ENCODE measurements at places on chromosomes 5 and 9.

DNA sequence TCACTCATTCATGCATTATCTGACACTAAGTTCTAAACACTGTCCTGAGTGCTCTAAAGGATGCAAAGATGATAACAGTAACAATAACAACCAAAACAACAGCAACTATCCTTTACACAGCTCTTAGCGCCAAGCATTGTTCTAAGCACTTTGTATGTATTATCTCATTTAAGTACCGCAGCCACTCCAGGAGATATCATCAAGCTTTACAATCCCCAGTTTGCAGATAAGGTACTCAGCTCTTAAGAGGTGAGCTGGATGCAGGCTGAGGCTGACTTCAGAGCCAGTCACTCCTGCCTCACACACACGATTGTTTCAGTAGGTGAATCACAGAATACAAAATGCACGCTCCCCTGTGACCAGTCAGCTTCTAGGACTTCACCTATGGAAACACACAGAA is 141.8 kb downstream of the PAX5 start:
- no peak for DNase-seq

- DNase-seq, result no peak
Observed at GRCh38 chr9:8382777-8383527, 583.4 kb upstream of the DMAC1 start.

DNA sequence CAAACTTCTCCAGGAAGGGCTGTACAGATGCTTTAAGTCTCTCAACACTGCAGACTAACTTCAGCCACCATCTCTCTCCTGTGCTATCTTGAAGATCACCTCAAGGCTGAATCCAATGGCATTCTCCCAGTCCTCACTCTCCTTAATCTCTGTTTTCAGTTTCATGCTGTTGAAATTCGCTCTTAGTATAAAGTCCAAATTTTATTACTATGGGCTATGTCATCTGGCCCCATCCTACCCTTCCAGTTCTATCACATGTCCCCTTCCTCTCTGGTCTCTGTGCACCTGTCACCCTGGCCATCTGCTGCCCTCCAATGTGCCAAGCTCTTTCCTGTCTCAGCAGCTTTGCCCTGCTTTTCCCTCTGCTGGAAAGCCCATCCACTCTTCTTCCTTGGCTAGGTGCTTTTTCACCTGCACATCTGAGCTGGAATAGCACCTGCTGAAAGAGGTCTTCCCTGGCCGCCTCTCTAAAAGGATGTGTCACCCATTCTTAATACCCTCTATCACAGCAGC is 284.7 kb upstream of the MAP3K1 start:
- no peak for DNase-seq

- DNase-seq, result no peak
Observed at GRCh38 chr9:68980341-68980914, 33.5 kb downstream of the PRKACG start.

GRCh38 chr9:131475956-131476776 is 26.6 kb upstream of the POMT1 start:
- DNase-seq, result no peak

DNA sequence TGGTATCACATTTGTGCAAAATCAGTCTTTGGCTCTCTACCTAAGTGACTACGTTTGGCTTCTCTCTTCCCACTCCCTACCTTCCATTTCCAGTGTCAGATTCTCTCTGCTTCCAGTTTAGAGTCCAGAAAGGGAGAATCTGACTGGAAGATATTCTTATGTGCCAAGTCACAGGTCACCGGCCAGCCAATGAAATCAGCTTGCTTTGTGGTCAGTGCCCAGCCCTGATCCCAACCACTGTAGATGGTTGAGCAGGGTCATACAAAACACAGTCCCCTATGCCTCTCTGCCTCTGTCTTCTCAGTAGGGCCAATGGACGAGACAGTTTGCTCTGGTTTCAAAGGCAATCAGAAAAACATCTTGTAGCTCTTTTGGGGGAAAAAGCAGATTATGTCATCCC is 15.6 kb upstream of the EPB41L4B start:
- DNase-seq, result no peak

- no peak for DNase-seq
Observed at GRCh38 chr5:74357827-74358226, 282.7 kb downstream of the ENC1 start.

- DNase-seq, result no peak
Observed at GRCh38 chr9:36861528-36862205, 172.4 kb downstream of the PAX5 start.

GRCh38 chr5:174317256-174317894 is 271.9 kb downstream of the NSG2 start:
- no peak for DNase-seq

- DNase-seq, result no peak
Observed at GRCh38 chr5:100872408-100873190, 30.5 kb downstream of the ST8SIA4 start.

DNA sequence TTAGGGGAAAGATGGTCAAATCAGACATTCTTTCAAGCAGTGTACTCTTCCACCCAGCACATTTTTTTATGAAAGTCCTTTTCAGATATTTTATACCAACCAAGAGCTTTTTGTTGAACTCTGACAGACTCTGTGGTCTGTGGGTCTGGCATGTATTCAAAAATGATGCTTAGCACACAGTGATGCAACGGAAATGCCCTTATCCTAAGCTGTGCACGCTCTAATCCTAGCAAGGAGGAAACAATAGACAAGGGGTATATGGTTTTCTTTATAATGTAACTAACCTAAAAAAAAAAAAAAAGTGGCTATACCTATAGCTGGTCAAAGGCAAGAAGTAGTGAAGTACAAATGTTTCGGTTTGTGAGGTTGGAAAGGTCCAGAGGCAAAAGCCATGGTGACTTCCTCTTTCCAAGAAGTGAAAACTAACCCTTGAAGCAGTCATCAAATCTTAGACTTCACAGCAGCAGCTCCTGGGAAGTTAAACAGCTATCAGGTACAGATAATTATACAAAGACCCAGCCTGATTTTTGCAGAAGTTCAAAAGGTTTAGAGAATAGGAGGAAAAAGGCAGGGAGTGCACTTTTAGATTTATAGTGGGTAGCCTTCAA is 82.5 kb downstream of the SEMA6A start:
- no peak for DNase-seq

DNA sequence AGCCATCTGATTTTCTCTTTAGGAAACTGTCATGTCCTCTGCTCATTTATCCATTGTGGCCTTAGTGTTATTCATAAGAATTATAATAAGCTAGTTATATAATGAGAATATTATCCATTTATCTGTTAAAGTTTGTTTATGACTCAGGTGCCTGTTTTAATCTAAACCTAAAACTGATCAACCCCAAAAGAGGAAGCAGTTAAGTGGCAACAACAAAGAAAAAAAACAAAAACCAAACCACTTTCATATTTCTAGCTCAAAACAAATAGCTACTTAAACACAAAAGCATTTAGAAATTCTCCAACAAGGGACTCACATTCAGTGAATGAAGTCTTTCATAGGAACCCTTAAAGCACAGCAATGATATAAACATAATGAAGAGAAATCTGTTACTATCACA is 116.4 kb downstream of the APBA1 start:
- DNase-seq, result no peak

- no peak for DNase-seq
Observed at GRCh38 chr9:134965411-134965810, 47.7 kb upstream of the FCN1 start.

Measured in germinal center (tissue), 1 donor.